Activated CD4-positive, CD25-positive, alpha-beta regulatory T cell treated with anti-CD3 and anti-CD28 coated beads, Interleukin-2, amount 50 U/mL, for 16 hours (primary cell): ENCODE measurements at places on chromosomes 7 and 10.

DNA sequence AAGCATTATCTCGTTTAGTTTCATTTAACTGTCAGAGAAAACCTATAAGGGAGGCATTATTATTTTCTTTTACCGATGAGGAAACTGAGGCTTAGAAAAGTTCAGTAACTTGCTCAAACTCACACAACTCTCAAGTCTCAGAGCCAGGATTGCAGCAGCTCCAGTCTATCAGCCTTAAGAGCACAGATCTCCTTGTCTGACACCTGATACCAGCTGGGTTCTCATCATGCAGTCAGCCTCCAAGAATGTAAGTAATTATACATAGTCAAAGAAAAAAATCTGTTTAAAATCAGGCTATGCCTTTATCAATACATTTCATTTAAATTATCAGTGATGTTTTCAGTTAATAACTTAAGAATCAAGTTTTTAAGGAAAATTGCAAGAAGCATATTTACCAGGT is 236.6 kb upstream of the TCF7L2 start:
- DNase-seq, result no peak

DNA sequence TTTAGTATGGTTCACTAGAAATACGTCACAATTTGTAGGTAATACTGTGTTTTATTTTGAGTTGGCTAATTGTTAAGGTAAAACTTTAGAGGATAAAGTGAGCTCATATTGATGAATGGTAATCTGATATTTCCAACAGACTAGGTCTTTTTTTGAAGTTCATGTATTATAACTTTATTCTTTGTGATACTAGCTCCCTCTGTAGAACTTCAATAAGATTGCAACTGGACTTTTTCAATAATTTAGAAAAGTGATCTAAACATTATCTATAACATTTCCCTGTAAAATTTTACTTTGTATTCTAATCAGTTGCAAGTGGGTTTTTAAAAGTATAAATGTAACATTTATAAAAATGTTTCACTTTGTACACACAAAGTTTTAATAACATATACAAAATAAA is 83.5 kb downstream of the ADK start:
- DNase-seq, result no peak

GRCh38 chr7:118330388-118330787 is 105.9 kb downstream of the ANKRD7 start:
- no peak for DNase-seq

DNA sequence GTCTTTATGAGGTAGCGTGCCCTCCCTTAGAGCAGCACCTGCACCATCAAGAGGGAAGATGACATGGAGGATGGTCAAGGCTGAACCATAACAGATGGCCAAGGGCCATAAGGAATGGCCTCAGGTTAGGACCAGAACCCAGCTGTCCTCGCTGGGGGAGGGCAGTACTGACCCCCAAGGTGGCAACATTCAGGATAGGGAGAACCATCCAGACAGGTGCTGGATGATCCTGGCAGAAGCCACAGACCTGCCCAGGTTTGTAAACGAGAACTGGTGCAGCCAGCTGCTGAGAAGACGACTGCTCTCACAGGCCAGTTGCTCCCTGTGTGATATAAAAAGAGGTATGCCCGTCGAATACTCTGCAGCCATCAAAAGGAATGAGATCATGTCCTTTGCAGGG is 320.4 kb downstream of the GLRX3 start:
- no peak for DNase-seq

DNA sequence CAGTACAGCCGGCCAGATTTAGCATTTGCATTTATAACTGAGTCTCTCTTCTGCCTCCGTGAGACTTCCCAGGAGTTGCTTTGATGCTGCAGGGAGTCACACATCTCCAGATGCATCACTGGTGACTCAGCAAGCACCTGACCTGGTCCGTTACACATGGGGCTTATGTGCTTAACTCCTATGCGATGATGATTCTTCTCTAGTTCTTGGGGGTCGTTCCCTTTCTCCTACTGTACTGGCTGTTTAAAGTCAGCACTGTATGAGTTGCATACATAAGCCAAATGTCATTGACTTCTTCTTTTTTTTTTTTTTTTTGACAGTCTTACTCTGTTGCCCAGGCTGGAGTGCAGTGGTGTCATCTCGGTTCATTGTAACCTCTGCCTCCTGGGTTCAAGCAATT is 13.0 kb upstream of the AKR1E2 start:
- DNase-seq, result no peak

DNA sequence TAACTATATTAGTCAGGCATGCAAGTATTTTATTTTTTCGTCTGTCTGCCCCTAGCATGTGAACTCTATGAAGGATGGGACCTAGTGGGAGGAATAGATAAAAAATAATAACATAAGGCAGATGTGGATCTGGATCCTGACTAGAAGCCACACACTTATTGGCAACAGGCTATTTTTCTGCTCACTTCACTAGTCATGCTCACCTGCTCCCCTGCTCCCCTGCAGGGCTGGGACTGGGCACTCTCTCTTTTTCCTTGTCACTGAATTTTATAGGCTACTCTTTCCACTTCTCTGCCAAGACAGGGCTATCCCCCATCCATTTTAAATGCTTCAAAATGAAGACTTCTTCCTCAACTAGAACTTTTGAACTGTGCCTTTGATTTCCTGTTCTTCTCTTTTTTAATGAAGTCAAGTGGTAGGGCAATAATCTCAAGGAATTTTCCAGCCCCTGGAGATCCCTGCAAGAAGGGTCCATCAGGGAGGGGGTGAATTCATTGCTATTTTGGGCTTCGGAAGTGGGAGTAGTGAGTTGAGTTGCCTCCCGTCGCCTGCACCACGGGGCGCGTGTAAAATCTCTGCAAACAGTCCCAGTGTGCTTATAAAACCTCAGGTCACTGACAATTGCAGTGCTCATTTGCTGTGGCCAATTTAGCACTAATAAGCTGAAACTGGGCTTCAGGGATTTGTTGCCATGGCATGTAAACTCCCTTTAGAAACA is 156.7 kb upstream of the NPVF start:
- no peak for DNase-seq

DNA sequence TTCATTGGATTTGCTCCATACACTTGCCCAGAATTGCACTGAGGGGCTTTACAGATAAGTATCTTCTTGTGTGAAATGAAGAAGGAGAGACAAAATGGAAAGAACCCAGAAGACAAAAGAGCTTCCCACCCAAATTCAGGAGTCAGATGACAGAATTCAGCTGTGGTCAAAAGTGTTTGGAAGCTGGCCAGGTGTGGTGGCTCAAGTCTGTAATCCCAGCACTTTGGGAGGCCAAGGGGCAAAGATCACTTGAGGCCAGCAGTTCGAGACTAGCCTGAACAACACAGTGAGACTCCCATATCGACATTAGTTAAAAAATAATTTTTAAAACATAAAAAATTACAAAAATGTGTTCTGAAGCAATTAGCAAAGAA is 27.1 kb downstream of the DUSP5 start:
- DNase-seq, result no peak

DNA sequence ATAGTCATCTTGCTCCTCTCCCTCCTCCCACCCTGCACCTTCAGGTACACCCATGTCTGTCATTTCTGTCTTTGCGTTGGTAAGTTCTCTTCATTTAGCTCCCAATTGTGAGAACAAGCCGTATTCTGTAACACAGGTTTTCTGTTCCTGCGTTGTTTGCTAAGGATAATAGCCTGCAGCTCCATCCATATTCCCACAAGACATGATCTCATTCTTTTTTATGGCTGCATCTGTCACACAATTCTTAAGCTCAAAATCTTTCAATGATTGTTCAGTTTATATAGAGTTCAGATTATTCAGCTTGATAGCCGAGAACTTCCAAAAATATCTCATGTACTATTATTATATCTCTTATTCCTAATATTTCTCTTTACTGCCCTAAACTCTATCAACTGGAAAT is 16.0 kb upstream of the TMEM168 start:
- no peak for DNase-seq

GRCh38 chr7:137980308-137980707 is 21.6 kb downstream of the CREB3L2 start:
- DNase-seq, result no peak
